ENCODE measurements at places on chromosomes 1 and 21.

- no peak for DNase-seq
Measured at GRCh38 chr1:71572038-71572437, 491.2 kb upstream of the ZRANB2 start.

DNA sequence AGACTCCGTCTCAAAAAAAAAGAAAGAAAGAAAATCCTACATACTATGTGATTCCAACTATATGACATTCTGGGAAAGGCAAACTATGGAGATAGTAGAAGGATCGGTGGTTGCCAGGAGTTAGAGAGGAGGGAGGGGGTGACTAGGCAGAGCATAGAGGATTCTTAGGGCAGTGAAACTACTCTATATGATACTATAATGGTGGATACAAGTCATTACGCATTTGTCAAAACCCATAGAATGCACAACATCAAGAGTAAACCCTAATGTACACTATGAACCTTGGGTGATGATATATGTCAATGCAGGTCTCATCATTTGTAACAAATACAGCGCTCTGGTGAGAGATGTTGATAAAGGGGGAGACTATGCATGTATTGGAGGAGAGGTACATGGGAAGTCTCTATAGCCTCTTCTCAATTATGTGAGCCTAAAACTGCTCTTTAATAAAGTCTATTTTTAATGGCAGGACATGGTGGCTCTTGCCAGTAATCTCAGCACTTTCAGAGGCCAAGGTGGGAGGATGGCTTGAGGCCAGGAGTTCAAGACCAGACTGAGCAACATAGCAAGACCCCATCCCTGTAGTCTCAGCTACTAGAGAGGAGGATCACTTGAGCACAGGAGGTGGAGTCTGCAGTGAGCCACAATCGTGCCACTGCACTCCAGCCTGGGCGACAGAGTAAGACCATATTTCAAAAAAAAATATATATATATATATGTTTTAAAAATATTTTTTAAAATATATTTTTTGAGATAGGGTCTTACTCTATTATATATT lies 17.0 kb downstream of the SLC2A5 start:
- no peak for DNase-seq

- no peak for DNase-seq
Measured at GRCh38 chr1:210446479-210446878, 117.8 kb downstream of the HHAT start.

GRCh38 chr1:191320062-191320461 lies 838.2 kb upstream of the RGS18 start:
- DNase-seq: peak; percentile 44

GRCh38 chr21:33477066-33477465 lies 2.7 kb downstream of the TMEM50B start:
- no peak for DNase-seq

GRCh38 chr1:233586301-233586700 lies 27.6 kb upstream of the KCNK1 start:
- DNase-seq: no peak

- no peak for DNase-seq
Measured at GRCh38 chr1:234906654-234907053, 222.0 kb downstream of the TOMM20 start.

DNA sequence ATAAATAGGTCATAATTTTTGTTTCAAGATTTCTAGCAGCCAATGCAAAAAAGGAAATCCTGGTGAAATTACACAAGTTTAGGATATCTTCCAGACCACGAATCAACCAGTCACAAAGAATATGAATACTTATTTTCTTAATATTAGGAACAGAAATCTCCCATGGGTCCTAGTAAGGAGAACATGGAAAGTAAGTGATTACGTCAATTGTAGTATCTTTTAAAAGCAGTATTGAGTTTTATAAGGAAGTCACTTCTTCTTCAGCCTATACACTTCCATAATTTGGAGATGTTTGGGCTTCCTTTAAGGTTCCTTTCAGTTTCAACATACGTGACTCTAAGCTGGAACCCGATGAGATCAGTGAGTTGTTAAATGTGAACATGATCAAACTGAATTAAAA lies 534.5 kb downstream of the USP25 start:
- DNase-seq: no peak

GRCh38 chr1:83086346-83086745 lies 912.6 kb downstream of the TTLL7 start:
- peak; percentile 20 for DNase-seq

DNA sequence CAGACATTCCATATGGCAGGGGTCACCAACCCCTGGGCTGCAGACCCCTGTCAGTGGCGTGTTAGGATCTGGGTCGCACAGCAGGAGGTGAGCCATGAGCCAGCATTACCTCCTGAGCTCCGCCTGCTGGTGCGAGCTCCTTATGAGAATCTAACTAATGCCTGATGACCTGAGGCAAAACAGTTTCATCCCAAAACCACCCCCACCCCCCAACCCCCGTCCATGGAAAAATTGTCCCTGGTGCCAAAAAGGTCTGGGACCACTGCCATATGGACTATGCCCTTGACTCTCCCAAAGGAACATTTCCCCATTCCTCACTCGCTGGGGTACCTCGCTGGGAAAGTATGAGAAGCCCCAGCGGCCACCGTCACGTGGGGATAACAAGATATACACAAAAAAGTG lies 6.4 kb upstream of the CPT2 start:
- DNase-seq: no peak

DNA sequence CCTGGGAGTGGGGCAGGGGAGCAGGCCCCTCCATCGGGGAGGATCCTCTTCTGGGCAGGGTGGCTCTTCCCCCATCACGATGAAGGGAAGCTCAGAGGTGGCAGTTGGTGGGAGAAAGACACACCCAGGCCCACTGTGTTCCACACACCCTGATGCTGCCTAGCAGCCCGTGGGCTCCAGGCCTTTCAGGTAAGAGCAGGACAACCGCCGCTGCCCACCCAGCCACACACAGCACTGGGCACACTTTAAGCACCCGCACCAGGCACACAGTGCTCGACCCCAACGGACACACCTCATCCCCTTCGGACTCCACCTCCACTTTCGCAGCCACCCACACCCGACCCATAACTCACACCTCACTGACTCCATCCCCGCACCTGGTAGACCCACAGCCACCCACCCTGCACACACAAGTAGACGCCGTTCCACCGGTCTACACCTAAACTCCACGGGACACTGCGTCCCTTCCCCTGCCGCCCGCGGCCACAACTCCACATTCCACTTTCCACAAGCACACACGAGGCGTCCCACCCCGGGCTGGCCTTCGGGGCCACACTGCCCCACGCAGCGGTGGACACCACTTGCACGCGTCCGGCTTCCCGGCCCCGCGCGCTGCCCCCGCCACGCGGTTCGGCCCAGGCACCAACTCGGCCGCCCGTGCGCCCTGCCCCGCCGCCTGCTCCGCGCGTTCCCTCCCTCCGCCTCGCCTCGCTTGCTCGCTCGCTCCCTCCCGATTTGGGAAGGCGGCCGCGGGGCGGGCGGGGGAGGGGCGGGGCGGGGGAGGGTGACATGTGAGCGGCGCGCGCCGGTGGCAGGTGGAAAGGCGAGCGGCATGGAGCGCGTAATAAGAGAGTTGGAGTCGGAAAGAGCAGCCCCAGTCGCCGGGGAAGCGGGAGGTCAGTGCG lies at the start of gene KCNQ4:
Gene KCNQ4 (plus strand): TSS at position 787 of the 905 bp plus-strand sequence. CDS start 307 bp downstream, outside the sequence.
- DNase-seq: peak; percentile 64

DNA sequence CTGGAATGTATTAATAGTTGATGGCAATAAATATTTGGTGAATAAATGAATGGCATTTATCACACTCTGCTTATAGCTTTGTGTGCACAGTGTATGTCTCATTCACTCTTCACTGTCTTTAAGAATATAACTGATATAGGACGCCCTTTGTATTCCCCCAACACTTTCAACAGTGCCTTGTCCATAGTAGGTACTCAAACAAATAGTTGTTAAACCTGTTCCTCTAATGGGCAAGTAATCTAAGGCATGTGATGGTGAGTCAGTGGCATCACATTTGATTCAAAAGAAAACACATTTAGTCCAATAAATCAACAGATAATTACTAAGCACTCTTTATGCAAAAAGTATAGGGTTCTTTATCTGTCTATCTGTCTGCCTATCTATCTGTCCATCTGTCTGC lies 11.2 kb upstream of the RXRG start:
- no peak for DNase-seq

DNA sequence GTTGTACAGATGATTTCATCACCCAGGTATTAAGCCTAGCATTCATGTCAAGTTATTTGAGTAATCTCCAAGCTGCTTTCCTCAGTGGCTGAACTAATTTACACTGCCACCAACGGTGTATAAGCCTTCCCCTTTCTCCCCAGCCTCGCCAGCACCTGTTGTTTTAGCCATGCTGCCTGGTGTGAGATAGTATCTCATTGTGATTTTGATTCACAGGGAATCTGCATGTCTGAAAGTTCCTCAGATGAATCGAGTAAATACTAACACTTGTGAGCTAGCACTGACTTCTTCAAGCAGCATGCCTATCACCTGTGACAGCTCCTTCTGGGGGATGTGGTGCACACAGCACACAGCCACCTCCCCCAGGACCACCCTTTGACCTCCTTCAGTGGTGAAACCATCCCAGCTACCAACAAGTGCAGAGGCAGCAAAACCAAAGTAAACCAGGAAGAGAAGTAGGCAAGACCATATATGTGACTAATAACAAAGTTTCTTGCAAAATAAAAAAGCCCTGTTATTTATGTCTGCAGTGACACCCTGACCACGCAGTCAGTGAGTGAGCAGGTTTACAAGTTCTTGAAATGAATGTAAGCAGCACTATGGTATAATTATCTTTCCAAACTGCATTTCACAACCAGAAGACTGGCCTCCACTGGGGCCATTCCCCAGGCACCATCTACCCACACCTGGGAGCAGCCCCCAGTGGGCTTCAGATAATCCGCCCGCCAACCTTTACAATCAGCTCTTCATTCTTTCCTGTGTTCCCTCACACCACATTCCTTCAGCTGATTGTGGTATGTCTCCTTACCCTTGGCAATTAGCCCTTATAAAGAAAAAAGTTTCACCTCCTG lies 173.8 kb downstream of the ETS2 start:
- DNase-seq: no peak

DNA sequence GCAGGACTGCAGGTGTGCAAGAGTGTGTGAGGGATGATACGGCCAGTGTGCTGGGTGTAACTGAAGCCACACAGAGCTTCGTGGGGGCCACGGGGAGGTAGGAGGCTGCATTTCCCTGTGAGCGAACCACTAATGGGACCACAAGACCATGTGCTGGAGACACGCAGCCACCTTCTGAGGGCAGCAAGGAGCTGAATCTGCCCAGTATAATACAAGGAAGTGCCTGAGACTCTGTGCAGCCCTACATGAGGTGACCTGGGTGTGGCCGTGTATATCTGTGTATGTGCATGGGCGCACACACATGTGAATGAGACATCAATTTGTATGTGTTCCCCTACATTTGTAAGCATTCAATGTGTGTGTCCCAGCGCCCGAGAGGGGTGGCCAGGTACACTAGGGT lies 50.8 kb downstream of the CHD5 start:
- no peak for DNase-seq

DNA sequence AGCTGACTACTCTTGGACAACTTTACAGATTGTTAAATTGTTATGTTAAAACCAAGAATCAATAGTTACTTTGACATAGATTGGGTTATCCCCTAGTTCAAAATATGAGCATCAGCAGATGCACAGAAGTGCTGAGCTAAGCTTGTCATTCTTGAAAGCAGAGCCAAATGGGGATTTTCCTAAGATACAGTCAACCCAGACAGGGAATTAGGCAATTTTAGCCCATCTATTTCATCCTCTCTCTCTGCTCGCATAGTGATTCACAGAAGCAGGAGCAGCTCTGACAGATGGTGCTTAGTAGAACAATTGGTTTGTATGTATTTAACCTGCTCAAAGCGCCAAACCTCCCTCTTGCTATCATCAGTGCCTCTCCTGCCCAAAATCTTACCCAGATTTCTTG lies 27.9 kb upstream of the PRRC2C start:
- no peak for DNase-seq

- no peak for DNase-seq
Measured at GRCh38 chr21:46472246-46472645, 13.6 kb downstream of the DIP2A start.

DNA sequence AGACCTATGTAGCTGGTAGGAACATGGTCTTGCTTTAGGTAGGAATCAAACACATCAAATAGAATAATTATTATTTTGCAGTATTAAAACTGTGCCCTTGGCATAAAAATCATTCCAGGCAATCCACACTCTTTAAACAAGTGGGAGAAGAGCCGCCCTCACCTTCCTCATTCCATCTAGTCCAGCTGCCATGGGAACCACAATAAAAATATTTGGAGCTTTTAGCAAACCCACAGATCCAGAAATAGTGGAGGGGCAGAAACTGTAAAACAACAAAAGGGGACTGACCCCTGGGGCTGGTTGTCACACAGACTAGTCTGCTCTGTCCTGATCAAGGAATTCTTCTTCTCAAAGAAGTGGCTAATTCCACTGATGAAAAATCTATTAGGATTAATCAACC lies 61.6 kb downstream of the PTPRC start:
- DNase-seq: peak; percentile 22

GRCh38 chr1:55741516-55741915 lies 526.4 kb upstream of the USP24 start:
- DNase-seq: no peak

- peak; percentile 42 for DNase-seq
Measured at GRCh38 chr1:39955547-39956539, 898 bp downstream of the MFSD2A start.

- no peak for DNase-seq
Measured at GRCh38 chr1:60916906-60917305, 165.5 kb upstream of the NFIA start.

GRCh38 chr1:230542054-230542453 lies 100.2 kb upstream of the COG2 start:
- DNase-seq: no peak

- no peak for DNase-seq
Measured at GRCh38 chr1:55313903-55314302, 98.7 kb upstream of the USP24 start.

DNA sequence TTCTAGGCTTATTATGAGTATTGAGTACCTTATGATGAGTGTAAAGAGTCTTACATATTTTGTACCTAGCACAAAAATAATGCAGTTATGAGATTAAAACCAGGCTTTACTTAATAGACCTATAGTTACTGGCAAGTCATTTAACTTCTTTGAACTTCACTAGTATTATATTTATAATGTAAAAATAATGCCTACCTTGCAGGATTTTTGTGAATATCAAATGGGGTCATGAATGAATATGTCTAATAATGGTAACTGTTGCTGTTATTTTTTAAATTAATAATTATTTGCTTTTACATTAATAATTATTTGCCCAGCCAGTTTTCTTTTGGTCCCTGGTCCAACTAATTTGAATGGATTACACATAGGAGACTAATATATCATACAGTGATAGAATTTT lies 242.5 kb downstream of the GPR52 start:
- DNase-seq: no peak
